A549 treated with CpdA at 1 μM for 4 hours (cell line): ENCODE measurements at places on chromosomes 7 and 10. TPM values are rescaled to one million over a fixed set of nuclear protein-coding genes. Genes with fewer than 3 reads are reported as not detected.

Gene MGMT
- 5.6 to 7.7 TPM (median 6.9 TPM) in 5 replicates for total RNA-seq

Gene NUTM2D
- 1.1 to 1.5 TPM (median 1.4 TPM) in 5 replicates for total RNA-seq

Gene UPK3B
- 9.7 to 18.3 TPM (median 17.2 TPM) in 5 replicates for total RNA-seq

Gene SLC13A1
- not detected in 5 replicates for total RNA-seq

Gene CHN2
- total RNA-seq, result 0.11 TPM in 1 of 5 replicates, not detected in the others

Gene TMEM196
- total RNA-seq, result not detected in 5 replicates

Gene GIMAP6
- not detected in 5 replicates for total RNA-seq

Gene CDC14C
- not detected in 5 replicates for total RNA-seq

Gene SFTPA1
- total RNA-seq, result not detected in 5 replicates

Gene CAV1
- total RNA-seq, result 400 to 482 TPM (median 451 TPM) in 5 replicates
